Activated effector memory CD4-positive, alpha-beta T cell treated with anti-CD3 and anti-CD28 coated beads, Interleukin-2, amount 50 U/mL, for 16 hours (primary cell): ENCODE measurements at places on chromosomes 2 and 18.

- no peak for DNase-seq
These were observed 492.1 kb upstream of the SLC39A10 start for GRCh38 chr2:195164930-195165329.

DNA sequence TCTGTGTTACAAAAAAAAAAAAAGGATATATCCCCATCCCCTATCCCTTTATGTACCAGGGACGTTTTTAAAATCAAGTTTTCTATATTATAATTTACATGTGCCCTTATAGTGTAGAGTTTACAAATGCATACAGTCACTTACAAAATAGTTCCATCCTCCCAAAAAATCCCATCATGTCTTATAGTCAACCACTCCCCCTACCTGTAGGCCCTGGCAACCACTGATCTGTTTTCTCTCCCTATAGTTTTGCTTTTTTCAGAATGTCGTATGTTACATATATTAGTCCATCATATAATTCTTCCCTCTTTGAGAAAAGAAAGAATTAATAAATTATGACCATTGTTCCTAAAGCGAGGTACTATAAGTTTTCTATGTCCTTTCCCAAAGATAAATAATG, 17.8 kb downstream of the CFAP210 start:
- DNase-seq: no peak

GRCh38 chr2:177942731-177943130, 129.8 kb downstream of the PDE11A start:
- no peak for DNase-seq

- no peak for DNase-seq
These were observed 268.7 kb upstream of the SETBP1 start for GRCh38 chr18:44411976-44412375.

DNA sequence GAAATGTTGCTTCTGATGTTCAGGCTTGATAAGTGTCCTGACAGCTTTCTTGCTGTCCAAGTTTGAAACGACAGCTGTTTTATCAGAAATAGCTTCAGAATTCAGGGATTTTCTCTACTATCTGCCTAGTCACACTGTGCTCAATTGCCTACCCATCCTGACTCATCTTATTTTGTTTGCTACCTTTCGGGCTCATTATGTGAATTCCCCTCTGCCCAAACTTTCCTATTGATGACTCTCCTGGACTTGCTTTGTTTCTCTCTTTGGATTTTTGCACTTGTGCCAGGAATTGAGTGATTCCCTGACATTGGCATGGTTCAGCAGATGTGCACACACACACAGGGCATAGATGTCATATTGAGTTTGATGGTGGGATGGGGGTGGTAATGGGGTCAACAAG, 1052.6 kb upstream of the PIK3C3 start:
- DNase-seq: no peak

DNA sequence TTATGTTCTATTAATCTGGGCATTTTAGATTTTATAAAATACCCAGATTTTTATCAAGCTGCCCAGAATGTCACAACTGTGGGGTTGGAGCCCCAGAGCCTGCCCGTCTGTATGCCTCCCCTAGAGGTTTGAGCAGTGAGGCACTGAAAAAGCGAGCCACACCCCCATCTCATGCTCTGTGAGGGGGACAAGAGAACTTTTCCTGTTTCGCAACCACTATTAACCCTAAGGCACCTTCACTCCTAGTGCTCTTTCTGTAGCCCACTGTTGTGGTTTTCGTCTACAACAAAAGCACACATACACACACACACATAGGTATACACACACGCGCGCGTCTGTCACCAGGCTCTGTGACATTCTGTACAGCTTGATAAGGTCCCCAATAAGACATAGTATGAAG, 38.0 kb downstream of the DCDC2C start:
- DNase-seq: no peak

GRCh38 chr18:8706791-8707555, 1.6 kb downstream of the MTCL1 start:
- DNase-seq: no peak

DNA sequence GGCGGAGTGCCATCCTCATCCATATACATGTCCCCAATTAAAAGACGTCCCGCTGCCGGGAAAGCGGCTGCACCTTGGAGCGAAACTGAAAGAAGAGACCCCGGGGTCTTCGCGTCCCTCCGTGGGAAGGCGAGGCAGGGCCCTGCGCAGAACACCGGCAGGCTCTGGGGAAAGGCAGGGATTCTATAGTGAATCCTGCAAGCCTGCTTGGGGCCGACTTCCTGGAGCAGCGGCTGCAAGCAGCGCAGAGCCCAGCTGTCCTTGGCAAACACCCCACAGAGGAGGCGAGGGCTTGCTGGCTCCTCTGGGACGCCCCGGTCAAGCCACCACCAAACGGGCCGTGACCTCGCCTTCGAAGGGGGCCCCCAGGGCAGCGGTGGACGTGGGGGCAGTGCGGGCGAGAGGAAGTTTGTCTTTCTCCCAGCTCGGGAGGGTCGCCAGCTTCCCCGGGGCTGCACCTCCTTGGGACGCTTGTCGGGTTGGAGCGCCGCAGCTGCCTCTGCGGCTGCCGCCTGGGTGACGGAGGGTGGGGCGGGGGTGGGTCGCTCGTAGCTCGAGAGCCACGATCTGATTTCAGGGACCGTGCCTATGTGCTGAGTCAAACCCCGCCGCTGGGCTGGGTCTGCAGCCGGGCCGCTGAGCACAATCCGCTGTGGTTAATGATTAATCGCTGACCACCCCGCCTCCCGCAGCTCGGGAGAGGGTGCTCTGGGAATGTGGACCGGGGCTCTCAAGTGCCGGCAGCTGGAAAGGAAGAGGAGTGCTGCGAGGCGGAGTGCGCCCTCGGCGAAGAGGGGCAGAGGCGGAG, 486 bp upstream of the GPR39 start:
- no peak for DNase-seq

DNA sequence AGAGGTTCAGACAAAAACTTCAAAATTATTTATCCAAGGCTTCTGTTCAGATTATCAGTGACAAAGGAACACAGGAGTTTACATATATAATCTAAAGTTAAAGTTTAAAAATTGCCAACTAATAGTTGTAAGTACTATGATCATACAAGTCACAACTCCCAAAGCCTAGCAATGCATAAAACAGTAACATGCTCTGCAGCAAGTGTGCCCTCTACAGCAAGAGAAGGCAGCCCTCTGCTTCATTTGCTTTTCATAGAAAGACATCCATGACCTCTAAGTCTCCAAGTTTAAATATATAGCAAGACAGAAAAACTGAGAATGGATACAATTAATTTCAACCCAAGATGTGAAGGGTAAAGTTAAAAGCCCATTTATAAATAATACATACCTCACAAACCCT, 13.3 kb downstream of the RAB1A start:
- DNase-seq: no peak

- DNase-seq: no peak
These were observed 9.5 kb downstream of the RTTN start for GRCh38 chr18:70195852-70196434.

GRCh38 chr2:167794554-167795255, 452.7 kb downstream of the STK39 start:
- no peak for DNase-seq

- DNase-seq: no peak
These were observed 2.6 kb downstream of the UGT1A10 start for GRCh38 chr2:233638836-233639235.

GRCh38 chr2:239737144-239737463, 288.0 kb downstream of the NDUFA10 start:
- no peak for DNase-seq

GRCh38 chr2:218406949-218407618, 7.4 kb downstream of the CTDSP1 start:
- DNase-seq: peak; percentile 84

GRCh38 chr18:46733872-46734271, 23.0 kb downstream of the ST8SIA5 start:
- DNase-seq: no peak

GRCh38 chr2:236576953-236577352, 7.3 kb downstream of the ACKR3 start:
- DNase-seq: no peak

DNA sequence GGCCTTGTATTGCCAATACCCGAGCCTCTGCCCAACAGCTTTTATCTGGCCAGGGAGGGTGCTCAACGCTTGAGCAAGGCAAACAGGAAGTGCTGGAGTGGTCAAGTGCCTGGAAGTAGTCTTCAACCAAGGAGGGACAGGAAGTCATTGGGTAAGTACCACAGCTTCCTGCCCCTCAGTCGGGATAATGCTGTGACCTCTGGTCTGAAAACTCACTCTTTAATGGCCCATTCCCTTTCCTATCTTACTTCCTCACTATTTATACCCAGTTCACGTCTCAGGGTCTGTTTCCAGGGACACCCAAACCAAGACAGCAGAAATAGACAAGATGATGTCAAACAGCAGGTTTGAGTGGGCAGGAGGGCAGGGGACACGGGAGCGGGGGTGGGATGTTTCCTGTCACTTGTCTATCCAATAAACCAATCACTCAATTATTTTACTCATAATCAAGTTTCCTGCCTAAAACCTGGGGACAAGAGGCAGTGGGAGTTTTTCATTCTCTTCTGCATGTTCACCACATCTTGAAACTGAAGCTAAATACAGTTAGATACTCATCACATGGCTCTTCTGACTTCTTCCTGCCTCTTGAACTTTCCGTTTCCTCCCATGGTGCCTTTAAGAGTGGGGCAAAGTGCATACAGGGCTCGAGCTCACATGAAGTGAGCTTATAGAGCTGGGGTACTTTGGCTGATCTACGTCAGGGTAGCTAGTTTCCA, 68.9 kb upstream of the CAB39 start:
- peak; percentile 85 for DNase-seq

DNA sequence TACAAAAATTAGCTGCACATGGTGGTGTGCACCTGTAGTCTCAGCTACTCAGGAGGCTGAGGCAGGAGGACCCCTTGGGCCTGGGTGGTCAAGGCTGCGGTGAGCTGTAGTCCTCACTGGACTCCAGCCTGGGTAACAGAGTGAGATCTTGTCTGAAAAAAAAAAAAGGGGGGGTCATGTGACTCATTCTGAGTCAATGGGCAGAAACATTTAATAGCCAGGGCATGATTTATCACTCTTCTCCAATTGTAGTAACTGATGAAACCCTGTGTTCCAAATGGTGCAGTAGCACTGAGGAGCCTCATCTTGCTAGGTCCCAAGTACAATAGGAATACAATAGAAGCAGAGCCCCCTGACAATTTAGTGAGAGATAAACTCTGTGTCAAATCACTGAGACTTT, 78.9 kb upstream of the CCDC68 start:
- DNase-seq: no peak

DNA sequence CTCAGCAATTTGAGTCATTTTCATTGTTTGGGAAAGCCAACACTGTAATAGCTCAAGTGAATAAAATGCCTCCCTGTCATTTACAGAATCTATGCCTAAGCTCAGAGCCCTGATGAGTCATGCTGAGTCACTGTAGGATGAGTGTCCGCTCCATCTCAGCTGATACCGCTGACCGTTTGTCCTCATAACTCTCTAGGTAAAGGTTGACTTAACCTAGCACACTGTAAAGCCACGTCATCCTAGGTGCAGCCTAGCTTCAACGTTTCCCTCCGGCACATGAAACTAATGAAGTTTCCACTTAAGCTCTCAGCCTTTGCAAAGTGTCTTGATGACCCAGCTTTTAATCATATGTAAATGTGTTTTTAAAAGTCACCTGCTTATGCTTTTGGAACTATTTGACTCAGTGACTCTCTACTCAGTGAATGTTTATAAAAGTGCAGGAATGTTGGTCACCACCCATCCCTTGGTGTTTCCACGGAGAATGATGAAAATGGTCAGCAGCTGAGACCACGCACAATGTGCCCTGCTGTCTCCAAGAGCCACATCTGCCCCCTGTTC, 154.0 kb downstream of the PMAIP1 start:
- no peak for DNase-seq

- DNase-seq: no peak
These were observed 234.3 kb upstream of the FBXO11 start for GRCh38 chr2:48140586-48140985.
